ENCODE measurements at places on chromosomes 6 and 20.

- DNase-seq = no peak
These were observed 52.2 kb upstream of the PRL start for GRCh38 chr6:22349051-22349450.

- no peak for DNase-seq
These were observed 50.3 kb downstream of the ADTRP start for GRCh38 chr6:11727998-11728961.

DNA sequence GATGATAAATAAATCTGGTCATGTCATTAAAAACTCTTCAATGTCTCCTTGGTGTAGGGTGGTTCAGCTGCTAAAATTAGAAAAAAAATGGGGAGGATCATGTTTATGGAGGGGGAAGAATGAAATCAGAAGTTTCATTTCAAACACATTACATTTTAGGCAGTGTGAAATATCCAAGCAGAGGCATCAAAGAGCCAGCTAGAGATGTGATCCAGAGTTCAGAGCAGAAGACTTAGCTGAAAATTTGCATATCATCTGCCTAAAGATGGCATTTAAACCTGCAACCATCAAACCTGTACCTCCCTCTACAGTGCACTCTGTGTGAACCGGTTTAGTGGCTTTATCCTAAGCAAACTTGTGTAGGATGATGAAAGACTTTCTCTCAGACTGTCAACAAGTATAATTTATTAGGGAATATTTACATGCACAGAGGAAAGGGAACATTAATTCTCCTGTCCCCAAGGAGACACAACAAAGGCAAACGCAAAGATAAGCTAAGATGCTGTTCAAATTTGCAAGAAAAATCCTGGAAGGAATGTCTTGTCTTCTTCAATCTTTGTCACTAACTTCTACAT is 84.8 kb upstream of the PLEKHG1 start:
- DNase-seq = no peak

DNA sequence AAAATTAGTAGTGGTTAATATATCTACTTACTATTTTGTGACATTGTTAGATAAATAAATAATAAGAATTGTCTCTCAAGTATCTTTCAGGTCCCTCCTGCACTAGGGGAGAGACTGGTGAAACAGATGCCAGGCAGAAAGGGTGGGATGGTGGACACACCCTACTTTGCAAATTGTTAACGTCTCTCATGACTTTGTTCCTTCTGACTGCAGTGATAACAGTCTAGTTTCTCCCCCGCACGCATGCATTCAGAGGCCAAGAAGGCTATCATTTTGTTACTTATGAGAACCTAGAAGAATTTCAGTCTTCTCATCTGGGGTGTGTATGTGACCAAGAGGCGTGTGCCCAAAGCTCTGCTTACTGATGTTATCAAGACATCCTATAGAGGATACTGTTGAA is 152.3 kb downstream of the EDN1 start:
- DNase-seq = no peak

- no peak for DNase-seq
These were observed 96.1 kb downstream of the PPP1R14C start for GRCh38 chr6:150238846-150239407.

DNA sequence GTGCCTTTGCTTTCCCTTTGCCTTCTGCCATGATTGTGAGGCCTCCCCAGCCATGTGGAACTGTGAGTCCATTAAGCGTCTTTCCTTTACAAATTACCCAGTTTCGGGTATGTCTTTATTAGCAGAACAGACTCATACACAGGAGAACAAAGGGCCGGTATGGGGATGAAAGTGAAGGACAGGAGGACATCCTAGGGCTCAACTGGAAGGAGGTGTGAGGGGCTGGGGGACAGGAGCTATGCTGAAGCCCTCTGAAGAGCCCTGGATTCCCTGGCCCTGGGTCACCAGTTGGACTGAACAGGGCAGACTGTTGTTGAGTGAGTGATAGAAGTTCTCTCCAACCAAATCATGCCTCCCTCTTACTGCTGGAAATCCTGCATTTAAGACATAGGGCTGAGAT is 105.8 kb downstream of the SCML4 start:
- DNase-seq = no peak

DNA sequence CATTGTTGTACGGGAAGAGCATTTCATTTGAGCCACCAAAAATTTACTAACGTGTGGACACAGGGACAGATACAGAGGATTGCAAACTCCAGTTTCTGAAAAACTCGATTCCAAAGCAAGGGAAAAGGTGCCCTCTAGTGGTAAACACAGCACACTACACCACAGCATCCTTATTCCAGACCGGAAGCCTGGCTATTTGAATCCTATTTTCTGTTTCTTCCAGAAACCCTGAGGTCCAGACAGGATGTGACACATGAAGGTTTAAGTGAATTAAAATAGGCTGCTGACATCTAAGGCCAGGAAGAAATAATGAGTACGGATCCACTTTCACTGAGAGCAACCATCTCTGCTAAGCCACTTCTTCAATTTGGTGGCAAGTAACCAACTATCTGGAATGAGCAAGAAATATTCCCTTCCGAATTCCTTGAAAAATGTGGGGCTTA is 31.8 kb upstream of the GMPR start:
- no peak for DNase-seq

GRCh38 chr6:51613558-51613957 is 473.9 kb downstream of the PKHD1 start:
- no peak for DNase-seq

GRCh38 chr6:150445486-150445885 is 76.7 kb downstream of the IYD start:
- DNase-seq = no peak

- no peak for DNase-seq
These were observed 10.3 kb downstream of the SLC22A3 start for GRCh38 chr6:160358225-160359119.

DNA sequence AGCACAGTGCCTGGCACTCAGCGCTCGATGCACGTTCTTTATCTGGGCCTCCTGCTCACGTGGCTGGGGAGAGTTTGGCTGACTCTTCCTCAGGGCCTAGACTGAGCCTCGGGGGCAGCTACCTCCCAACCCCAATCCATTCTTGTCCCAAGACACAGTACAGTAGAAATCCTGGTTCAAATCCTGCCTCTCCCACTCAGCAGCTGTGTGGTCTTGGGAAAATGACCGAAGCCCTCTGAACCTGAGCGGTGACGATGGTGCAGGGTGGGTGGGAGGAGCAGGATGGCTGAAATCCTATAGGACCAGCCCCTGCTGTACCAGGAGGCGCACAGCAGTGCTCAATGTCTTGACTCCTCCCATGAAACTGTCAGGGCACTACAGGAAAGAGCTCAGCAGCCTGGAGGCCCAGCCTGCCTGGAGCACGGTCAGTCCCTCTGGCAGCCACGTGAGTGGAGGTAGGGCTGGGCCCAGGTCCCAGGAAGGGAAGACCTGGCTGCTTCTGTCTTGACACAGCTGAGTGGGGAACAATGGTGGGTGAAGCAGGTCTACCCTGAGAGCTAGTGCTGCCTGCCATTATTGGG is 31.5 kb downstream of the PDRG1 start:
- no peak for DNase-seq

- no peak for DNase-seq
These were observed 2.9 kb downstream of the KLHDC3 start for GRCh38 chr6:43016943-43017334.

GRCh38 chr20:39059036-39059435 is 96.9 kb downstream of the DHX35 start:
- no peak for DNase-seq

- no peak for DNase-seq
These were observed 122.5 kb upstream of the BMP2 start for GRCh38 chr20:6644813-6645628.

GRCh38 chr6:45438151-45438550 is 60.4 kb upstream of the SUPT3H start:
- DNase-seq = no peak

GRCh38 chr6:37513576-37513975 is 13.9 kb upstream of the CCDC167 start:
- no peak for DNase-seq

- DNase-seq = no peak
These were observed 28.9 kb downstream of the ESF1 start for GRCh38 chr20:13755809-13756208.

- no peak for DNase-seq
These were observed 36.1 kb upstream of the MAP7 start for GRCh38 chr6:136586295-136586694.

DNA sequence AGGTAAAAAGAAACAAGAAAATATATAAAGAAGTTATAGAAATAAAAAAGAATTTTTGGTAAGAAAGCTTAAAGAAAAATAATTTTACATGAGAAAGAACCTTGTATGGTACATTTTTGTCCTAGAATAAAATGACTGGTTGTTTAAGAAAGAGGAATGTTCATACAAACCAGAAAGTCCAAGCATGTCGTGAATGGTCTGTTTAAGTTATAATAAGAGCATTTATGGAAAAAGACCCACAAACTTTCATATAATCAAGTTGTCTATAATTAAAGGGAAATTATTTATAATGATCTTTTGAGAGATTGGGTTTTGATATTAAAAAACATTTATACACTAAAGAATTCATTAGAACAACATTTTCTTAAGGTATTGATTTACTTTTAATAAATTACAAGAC is 27.8 kb upstream of the FAM110A start:
- DNase-seq = no peak

GRCh38 chr6:49401063-49401462 is 62.0 kb downstream of the MMUT start:
- no peak for DNase-seq

DNA sequence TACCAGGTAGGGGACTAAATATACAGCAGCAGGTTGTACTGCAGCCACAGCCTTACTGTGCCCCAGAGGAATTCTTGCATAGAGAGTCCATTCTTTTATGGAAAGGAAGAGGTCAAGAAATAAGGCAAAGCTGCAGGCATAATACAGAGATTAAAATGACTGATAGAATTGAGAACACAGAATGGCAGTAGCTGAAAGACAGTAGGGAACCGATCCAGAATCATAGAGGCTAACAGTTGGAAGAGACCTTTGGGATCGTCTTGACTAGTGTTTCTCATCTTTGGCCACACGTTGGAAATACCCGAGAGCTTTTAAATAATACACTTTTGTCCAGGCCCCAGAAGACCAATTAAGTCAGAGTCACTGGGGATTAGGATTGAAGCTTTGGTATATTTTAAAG is 492.6 kb upstream of the SOX4 start:
- no peak for DNase-seq

DNA sequence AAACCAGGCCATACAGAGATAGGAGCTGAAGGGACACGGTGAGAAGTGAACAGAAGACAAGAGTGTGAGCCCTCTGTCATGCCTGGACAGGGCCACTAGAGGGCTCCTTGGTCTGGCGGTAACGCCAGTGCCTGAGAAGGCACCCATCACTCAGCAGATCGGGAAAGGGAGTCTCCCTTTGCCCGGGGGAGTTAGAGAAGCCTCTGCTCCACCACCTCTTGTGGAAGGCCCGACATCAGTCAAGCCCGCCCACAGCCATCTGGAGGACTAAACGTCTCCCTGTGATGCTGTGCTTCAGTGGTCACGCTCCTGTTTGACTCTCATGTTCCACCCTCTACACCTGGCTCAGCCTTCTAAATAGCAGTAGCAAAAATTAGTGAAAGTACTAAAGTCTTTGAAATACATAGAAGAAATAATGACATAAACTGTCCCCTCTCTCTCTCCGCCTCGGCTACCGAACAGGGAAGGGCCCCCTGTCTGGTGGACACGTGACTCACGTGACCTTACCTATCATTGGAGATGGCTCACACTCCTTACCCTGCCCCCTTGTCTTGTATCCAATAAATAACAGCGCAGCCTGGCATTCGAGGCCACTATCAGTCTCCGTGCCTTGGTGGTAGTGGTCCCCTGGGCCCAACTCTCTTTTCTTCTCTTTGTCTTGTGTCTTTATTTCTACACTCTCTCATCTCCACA is 66.7 kb downstream of the RPP21 start:
- DNase-seq = peak; percentile 33

DNA sequence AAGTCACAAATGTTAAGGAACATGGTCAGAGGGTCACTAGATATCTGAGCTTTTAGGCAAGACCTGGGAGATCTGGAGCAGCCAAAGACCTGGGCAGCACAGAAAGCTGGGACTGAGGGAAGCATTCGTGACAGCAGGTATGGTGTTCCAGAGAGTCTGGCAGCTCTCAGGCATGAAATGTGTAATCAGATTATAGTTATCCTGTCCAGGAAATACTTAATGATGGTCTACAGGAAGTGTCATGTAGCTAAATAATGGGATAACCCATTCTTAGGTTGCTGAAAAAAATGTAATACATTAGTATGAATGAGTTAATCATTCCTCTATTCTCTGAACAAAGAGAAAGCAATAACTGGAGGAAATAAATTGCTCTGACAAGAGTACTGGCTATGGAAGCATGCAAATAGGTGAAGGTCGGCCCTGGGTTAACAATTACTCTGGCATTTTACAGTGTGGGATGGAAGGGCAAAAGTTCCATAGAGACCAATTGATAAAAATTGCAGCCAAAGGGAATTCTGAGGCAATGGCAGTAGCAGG is 740.5 kb downstream of the CBLN4 start:
- no peak for DNase-seq

DNA sequence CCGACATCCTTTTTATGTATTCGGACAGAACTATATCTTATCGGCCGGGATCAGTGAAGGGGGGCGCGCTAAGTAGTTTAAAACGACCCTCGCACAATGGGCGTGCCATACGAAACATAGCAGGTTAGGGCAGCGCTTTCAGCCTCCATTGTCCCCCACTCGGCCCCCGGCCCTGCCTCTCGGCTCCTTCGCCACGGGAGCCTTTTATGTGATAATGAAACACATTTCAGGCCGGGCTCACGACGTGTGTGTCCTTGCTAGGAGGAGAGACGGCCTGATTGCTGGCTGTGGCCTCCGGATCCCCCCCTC is 5.3 kb downstream of the FOXA2 start:
- DNase-seq = no peak

DNA sequence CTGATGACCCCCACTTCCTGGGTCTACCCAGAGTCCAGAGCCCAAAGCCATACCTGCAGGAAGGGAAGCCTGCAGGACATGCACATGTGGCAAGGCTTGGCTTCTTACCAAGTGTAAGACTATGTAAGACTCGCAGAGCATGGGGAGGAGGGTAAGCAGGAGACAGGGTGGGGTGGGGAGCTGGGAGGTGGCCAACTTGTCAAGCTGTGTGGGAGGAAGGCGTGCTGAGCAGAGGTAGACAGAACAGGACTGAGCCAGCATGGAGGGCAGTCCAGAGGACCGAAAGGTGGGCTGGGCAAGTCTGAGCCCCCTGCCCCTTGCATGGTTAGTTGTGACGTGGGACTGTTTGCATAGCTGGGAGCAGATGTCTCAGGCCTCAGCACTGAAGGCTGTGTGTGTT is 53.4 kb upstream of the RNF24 start:
- DNase-seq = no peak

- no peak for DNase-seq
These were observed 7.3 kb downstream of the RAB32 start for GRCh38 chr6:146550911-146551310.

- DNase-seq = no peak
These were observed 7.7 kb downstream of the MANBAL start for GRCh38 chr20:37297066-37297736.
